Umbilical cord (tissue), 2 donors: ENCODE measurements at places on chromosomes 3 and 15. TPM values are rescaled to one million over a fixed set of nuclear protein-coding genes. Genes with fewer than 3 reads are reported as not detected.

HHLA2 gene
- 1.4 TPM for total RNA-seq

- no peak for DNase-seq
These were observed 1.1 kb downstream of the FAH start for GRCh38 chr15:80153900-80154299.

WDR93 gene
- total RNA-seq = 1.7 TPM

IGF2BP2 gene
- total RNA-seq = 60.9 TPM

DNA sequence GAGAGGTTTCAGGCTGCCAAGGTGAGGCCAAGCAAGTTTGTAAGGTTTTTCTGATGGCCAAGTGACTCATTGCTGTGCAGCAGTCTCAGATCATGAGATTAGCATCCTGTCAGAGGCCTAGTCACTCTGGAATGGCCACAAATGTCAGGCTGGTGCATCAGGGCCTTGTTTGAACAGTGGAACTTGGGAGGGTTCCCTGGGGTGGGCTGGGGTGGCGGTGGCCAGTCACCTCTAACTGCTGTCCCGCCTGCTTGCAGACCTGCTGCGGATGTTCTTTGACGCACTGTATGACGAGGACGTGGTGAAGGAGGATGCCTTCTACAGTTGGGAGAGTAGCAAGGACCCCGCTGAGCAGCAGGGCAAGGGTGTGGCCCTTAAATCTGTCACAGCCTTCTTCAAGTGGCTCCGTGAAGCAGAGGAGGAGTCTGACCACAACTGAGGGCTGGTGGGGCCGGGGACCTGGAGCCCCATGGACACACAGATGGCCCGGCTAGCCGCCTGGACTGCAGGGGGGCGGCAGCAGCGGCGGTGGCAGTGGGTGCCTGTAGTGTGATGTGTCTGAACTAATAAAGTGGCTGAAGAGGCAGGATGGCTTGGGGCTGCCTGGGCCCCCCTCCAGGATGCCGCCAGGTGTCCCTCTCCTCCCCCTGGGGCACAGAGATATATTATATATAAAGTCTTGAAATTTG is 2.8 kb upstream of the FAM131A start:
- no peak for DNase-seq

DNA sequence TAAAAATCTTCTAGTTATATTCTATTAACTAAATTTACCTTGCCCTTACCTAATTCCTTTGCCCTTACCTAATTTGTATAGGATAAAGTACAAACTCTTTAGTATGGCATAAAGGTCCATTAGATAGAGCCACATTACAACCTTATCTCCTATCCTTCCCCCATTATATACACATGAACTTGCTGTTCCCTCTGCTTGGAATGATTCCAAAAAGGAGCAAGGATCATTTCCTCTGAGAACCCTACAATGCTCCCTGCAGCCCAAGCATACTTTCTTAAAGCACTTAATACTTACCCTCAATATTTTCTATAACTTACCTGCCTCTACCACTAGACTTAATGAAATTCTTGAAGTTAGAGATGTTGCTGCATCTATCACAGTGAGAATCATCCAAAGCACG is 118.9 kb upstream of the CCDC54 start:
- no peak for DNase-seq

- no peak for DNase-seq
These were observed 13.8 kb downstream of the RCCD1 start for GRCh38 chr15:90968434-90968833.
